ENCODE measurements at places on chromosomes 1 and 21. TPM values are rescaled to one million over a fixed set of nuclear protein-coding genes. Genes with fewer than 3 reads are reported as not detected.

DNA sequence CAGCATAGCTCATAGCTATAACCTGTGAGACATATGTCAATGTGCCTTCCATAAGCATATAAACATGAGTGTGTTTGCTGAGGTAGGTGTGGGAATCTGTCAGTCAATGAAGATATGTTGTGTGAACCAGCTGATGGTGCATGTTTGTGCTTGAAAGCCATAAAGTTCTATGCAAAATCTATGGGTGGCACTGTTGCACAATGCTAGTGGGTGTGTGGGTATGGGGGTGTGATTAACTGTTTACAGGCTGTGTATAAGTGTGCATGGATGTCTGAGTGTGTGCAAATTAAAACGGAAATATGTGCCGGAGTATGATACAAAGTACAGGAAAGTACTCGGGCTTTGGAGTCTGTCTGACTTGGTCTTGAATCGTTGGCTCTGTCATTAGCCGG is 1.0 kb upstream of the ATP2B4 start:
- DNase-seq: no peak

DNA sequence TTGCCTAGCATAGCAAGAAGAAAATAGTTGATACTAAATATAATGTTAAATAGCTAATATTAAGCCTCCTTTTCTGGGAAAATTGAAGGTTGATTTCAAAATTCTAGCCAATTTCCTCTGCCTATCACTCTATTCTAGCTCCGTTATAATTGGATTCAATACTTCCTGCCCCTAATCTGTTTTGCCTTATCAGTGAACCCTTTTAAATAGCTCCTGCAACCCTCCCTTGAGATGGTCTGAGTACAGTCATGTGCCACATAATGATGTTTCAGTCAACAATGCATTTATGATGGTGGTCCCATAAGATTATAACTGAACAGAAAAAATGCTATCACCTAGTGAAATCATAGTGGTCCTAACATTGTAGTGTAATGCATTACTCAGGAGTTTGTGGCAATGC is 79.7 kb upstream of the PBX1 start:
- DNase-seq: no peak

DNA sequence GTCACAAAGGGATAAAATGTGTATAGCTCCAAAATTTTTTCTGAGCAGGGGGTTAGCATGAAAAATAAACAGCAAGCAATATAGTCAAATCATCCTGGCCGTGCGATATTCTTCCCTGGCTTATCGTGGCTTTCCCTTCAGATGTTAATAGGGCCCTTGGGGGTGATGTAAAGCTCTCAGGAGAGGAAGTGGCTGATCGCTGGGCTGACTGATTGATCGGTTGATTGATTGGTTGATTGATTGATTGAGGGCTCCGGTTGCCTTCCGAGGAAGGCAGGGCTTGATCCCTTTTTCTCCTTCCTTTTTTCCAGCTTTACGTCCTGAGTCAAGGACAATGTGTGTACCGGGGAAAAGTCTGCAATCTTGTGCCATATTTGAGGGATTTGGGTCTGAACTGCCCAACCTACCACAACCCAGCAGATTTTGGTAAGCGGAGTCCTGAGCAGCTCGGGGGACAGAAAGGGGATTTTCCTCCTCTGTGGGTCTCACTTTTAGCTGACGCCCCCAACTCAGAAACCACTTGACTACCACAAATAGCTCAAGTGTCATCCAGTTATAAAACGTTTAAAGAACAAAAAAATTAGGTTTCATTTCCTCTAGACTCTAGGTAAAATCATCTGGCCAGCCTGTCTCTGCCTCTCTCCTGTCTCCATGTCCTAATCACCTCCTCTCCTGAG is 29.5 kb downstream of the TFF3 start:
- no peak for DNase-seq

- DNase-seq: peak; percentile 61
Measured at GRCh38 chr1:9651565-9652378, at the start of gene PIK3CD. Gene PIK3CD (plus strand): TSS chr1:9651731. CDS start chr1:9710456, 58,725 bp downstream.

Gene CELA3A
- not detected for total RNA-seq

DNA sequence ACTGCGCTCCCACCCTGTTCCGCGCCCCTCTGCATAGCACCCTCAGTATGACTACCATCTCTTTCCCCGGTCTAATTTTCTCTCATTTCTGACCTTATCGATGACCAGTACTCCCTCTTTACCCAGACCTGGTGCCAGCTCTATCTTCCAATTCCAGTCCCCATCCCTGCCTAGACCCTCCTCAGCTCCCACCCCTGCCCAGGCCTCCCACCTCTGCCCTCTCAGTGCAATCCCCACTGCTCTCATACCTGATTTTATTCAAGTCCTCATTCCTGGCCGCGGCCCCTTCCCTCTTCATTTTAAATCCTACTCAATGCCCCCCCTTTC is 1.3 kb downstream of the USP24 start:
- DNase-seq: peak; percentile 37
